Kidney capillary endothelial cell (primary cell): ENCODE measurements at places on chromosomes 2 and 18.

DNA sequence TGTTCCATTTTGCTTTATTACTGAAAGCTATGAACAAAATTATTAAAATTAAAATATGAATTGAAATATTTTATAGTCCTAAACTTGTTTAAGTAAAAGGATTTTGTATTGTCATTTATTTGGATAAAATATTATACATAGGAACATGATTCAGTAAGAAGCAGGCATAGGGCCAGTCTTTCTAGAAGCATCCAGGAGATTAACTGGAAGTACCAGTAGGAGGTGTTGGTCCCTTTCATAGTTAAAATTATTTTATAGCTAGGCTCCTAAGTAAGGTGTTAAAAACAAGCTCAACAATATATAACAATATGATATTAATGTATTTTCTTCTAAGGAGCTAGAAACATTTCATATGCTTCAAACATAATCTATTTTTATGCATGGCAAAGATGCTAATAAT lies 43.7 kb downstream of the FIGN start:
- no peak for DNase-seq

- DNase-seq: no peak
Measured at GRCh38 chr2:38028829-38029228, 47.1 kb downstream of the CYP1B1 start.

- no peak for DNase-seq
Measured at GRCh38 chr18:31686572-31686971, 2.2 kb upstream of the B4GALT6 start.

DNA sequence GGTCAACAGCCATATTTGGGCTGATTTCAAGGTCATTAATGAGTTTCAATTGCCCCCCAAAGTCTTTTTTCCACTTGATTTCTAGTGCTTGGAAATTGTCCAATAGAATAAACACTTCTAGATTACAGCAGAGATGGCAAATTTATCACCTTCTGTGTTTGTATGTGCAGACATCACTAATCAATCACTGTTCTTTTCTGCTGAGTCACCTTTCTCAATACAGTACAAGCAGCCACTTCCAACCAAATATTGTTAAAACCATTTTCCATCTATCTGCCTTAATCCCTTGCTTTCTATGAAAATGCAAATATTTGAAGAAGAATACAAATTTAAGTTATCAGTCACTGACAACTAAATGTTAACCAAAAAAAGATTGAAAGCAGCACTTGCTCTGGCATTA lies 40.2 kb upstream of the ZNF521 start:
- DNase-seq: no peak

DNA sequence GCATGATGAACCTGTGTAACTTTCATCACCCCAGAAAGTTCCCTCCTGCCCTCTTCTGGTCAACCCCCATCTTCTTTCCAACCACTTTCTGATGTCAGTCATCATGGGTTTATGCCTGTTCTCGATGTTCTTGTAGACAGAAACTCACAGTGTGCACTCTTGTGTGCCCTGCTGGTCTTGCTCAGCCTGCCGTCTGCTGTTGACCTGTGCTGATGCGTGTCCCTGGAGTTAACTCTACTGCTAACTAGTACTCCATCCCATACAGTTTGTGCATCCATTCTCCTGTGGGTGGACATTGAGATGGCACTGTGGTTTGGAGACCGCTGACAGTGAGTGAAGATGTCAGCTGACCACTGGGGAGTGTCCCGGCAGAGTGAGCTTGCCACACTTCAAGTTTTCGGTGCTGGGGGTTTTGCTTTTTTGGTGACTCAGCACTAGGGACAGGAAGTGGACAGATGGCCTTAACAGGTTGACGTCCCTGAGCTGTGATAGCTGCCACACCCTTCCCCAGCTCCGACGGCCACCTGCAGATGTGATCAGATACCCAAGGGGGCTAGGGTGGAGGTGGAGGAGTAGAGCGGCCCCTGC lies 14.8 kb downstream of the KLHL29 start:
- DNase-seq: no peak

- DNase-seq: no peak
Measured at GRCh38 chr2:218993345-218994315, at the start of gene CRYBA2. TSS of gene CRYBA2 (minus strand) at chr2:218993422. CDS start at chr2:218993176, 246 bp downstream.

GRCh38 chr2:120433816-120434290 lies 87.9 kb downstream of the INHBB start:
- no peak for DNase-seq

GRCh38 chr2:236968101-236968879 lies 117.4 kb upstream of the COPS8 start:
- no peak for DNase-seq

DNA sequence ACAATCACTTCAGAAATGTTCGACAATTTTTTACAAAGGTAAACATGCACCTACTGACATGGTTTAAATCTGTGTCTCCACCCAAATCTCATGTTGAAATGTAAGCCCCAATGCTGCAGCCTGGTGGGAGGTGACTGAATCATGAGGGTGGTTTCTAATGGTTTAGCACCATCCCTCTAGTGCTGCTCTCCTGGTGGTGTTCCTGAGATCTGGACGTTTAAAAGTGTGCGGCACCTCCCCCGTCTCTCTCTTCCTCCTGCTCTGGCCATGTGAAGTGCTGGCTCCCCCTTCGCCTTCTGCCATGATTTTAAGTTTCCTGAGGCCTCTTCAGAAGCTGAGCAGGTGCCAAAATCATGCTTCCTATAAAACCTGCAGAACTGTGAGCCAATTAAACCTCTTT lies 28.3 kb downstream of the MAP3K2 start:
- DNase-seq: no peak

- DNase-seq: no peak
Measured at GRCh38 chr2:109174626-109175349, 45.8 kb downstream of the SH3RF3 start.

DNA sequence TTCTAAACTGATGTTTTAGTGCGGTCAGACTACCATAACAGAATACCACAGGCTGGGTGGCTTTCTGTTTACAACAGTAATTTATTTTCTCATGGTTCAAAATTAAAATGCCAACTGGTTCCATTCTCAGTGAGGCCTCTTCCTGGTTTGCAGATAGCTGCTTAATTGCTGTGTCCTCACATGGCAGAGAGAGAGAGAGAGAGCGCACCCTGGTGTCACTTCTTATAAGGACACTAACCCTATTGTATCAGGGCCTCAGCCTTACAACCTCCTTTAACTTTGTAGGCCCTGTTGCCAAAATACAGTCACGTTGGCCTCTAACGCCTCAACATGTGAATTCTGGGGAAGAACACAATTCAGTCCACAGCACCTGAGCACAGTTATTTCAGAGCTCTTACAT lies 37.5 kb upstream of the ZNF385B start:
- peak; percentile 21 for DNase-seq

GRCh38 chr2:162221064-162221463 lies 22.2 kb downstream of the FAP start:
- peak; percentile 47 for DNase-seq

GRCh38 chr2:60780721-60781120 lies 24.7 kb downstream of the PAPOLG start:
- DNase-seq: no peak

DNA sequence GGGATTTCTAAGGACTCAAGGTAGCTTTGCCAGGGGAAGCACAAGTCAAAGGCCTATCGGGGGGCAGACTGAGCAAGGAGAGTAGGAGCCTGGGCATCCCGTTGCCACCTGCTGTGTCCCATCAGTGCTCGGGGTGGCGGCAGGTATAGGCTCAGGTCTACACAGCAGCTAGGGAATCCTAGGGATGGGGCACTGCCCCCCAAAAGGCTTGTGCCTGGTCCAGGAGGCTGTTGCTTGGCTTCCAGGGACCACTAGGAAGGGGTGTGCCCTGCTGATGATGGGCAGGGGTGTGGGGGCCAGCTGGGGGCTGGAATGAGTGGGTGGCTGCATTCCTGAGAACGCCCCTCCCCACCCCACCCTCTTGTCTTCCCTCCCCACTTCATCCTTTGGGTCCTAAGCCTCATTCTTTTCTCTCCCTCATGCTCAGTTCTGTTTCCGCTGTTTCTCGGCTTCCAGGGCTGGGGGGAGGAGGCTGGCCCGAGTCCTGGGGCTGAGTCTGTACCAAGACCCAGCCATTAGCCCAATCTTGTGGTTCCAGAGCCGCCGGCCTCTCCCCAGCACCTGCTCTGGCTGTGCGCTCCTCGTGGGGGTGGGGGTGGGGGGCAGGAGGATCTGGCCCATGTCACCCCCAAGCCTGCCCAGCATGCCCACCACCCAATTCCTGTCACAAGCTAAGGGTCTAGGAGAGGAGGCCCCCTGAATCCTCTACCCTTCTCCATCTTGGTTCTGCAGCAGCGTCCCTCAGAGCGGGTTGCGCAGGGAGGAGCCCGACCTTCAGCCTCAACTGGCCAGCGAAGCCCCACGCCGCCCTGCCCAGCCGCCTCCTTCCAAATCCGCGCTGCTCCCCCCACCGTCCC lies 12.8 kb downstream of the SPEG start:
- DNase-seq: no peak

DNA sequence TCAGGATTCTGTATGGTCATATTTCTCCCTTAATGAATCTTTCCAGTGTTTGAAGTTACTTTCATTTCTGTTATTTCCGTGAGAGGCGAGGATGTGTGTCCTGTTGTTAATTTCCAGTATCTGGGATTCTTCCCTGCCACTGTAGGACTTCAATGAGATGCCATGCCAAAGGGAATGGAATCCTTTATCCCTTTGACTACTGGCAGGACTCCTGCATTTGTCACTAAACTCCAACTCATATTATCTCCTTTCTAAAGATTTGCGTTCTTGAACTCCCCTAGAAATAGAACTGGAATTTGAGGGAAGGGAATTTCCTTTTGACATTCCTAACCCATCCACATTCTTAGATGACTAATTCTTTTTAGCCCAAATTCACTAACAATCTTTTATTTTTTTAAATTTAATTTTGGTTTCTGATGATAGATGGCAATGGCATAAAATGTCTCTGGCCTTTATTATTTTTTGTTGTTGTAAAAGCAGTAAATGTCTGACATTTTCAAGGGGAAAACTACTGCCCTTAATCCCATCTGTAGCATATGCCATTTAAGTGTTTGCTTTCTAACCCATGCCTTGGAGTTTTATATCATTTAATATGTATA lies 87.8 kb upstream of the EML6 start:
- DNase-seq: peak; percentile 36

DNA sequence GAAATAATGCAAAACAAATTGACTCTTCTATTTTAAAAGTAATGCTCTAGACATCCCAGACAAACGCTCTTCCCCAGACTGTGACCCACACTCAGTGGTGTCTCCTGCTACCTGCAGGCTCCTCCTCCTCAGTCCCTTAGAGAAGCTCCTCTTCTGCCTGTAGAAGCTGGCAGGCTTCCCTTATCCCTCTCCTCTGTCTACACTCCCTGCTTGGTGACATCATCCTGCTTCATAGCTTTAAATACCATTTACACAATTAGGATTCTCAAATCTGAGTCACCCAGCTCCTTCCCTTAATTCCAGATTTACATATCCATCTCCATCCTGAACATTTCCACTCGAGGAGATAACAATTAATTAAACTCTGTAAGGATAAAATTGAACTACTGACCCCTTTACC lies 167.9 kb downstream of the FBXO15 start:
- no peak for DNase-seq

DNA sequence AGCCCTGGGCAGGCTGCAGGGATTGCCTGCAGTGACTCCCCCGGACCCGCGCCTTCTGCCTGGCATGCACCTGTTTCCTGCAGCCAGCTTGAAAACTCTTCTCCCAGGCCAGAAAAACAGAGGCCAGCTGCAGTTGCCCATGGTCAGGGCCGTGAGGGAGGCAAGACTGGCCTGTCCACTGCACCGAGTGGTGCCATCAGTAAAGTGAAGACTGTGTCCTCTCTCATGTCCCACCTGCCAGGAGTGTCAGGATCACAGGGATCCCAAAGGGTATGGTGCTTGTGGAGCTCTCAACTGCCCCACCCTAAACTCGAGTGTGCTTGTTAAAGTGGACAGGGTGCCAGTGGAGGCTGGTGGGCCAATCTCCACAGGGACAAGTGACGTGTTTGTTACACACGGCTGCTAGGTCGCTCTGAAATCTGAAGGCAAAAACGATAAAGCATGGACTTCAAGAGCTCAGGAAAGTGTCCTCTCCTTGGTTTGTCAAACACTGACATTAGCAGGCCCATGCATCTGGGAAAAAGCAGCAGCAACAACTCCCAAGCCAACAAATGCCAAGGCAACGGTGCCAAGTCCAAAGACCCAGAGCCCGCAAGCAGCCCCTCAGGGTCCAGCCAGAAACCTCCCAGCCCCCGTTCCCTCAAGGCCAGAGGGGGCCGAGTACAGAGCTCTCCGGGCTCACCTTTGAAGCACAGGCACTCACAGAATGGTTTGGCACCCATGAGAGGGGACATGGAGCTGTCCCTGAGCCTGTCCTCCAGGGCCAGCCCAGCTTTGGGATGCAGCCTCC lies 213.2 kb downstream of the HDAC4 start:
- no peak for DNase-seq

DNA sequence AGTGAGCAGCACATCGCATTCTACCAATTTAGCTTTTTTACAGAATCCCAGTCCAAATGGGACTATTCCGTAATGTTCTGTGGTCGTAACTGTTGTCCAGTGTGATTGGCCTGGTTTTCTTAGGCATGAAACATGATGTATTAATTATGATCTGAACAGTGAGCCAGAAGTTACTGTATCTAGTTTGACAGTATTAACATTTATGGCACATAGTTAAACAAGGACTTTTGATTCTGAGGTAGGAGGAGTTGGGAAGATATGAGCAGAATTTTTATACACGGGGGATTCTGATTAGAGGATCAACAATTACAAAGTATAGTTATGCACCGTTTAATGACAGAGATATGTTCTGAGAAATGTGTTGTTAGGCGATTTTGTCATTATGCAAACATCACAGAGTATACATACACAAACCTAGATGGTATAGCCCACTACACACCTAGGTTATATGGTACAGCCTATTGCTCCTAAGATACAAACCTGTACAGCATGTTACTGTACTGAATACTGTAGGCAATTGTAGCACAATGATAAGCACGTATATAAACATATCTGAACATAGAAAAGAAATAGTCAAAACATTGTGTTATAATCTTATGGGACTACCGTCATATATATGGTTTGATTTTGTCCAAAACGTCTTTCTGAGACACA lies 85.0 kb downstream of the DPP10 start:
- DNase-seq: no peak

DNA sequence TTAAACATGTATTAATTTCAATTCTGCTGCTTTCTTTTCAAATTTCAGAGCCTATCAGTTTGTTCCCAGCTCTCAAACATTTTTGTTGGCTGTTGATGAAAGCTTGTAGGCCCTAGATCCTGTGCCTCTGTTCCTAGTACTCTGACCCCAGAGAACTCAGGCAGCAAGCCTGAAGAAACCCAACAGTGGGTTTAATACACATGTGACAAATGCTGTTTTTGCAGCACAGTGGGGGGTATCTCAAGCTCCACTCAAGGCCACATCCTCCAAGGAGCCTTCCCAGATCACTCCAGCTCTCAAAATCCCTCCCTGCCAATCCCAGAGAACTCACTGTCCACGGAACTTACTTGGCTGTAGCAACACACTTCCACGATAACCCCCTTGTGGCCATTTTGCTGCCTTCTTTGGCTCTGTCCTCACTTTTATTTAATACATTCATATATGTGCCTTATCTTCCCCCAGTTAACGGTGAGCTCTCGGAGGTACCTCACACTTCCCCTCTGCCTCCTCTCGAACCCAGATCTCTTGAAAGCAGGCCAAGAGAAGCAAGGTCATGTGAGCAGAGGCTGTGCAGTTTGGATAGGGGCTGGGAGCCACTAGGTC lies 122.4 kb downstream of the TNS1 start:
- no peak for DNase-seq
